ENCODE measurements at places on chromosomes 2 and 18.

GRCh38 chr2:29004755-29005154, 23.7 kb downstream of the TOGARAM2 start:
- no peak for DNase-seq

DNA sequence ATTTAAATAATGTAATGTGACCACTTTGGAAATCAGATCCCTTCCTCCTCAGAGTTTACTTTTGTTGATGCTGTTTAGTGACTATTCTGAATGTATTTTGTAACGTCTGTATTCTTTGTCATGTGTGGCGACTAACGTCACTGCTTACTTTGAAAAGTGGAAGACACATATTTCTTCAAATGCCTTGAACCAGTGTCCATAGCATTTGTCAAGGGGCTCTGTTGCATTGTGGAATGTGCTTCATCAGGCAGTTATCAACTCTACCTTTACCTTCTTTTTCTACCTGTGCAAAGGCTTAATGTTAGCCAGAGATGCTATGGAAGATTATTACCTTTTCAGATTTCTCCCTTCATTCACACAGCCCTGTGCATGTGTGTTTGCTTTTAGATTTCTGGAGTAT, 162.4 kb downstream of the ZNF407 start:
- no peak for DNase-seq

DNA sequence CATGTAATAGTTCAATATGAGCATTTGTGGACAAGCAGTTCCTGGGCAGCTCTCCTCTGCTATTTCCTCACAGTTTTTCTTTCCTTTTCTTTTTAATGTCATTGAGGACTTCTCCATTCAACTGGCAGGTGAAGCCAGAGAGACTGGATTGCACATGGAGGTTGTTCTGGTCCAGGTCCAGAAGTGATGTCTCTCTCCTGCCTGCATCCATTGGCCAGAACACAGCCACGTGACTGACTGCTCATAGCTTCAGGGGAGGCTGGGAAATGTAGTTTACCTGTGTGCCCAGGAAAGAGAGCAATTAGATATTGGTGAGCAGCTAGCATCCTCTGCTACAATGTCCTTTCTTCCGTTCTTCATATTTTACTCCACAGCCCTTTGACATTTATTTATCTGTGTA, 20.2 kb upstream of the ADAM23 start:
- DNase-seq: no peak

DNA sequence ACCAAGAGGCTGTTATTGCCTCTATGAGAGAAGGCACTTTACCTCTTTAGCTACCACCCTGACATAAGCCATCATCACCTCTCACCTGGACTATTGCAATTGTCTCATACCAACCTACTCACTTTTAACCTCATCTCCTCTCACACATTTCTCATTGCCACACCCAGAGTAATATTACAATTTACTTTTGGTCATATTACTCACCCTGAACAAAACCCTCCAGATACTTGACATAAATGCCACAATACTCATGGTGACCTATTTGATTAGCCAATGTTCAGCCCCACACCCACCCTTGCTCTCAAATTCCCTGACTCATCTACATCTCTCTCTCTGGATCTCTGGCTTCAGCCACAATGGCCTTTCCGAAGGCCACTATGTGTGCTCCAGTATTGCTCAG, 90.9 kb upstream of the CDH7 start:
- no peak for DNase-seq

DNA sequence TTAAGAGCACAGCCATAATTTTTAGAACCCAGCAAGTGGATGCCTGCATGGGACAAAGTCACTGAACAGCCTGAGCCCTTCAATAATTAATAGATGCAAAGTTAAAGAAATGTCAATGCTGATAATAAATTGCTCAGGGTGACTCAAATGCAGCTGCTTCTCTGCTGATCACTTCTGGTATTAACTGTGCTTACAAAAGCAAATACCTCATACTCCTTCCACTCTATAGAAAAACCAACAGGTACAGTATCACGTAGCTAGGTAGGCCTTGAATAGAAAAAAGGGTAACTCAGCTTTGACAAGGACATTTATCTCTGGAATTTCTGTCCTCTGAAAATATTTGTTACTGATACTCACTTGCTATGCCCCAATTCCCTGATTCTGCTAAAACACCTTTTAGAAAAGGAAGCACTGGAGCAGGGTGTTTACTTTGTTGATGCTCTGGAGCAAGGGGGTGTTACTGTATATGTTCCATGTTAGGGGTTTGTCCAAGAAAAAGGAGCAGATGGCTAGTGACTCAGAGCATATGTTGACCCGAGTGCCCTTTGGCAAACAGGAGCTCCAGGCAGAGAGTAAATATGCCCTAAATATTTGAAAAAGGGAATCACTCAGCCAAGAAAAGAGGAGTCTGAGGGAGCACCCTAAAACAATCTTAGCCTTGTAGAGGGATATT, 59.1 kb upstream of the RTN4 start:
- no peak for DNase-seq

- DNase-seq: no peak
Observed at GRCh38 chr18:3212657-3213056, 7.1 kb downstream of the MYOM1 start.

GRCh38 chr18:72419914-72420313, 124.2 kb downstream of the CBLN2 start:
- DNase-seq: peak; percentile 3

DNA sequence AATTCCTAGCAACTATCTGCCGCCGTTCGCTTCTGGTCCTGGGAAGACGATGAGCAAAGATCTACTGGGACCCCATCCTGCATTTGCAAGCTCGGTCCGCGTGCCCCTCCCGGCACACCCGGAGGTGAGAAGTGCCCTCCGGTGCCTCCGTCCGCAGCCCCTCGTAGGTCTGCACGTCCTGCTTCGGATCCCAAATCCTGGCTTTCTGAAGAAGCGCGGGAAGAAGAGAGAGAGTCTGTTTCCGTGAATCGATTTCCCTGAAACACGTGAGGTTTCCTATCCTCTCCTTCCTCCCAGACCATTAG, 5.0 kb upstream of the OSR1 start:
- no peak for DNase-seq

DNA sequence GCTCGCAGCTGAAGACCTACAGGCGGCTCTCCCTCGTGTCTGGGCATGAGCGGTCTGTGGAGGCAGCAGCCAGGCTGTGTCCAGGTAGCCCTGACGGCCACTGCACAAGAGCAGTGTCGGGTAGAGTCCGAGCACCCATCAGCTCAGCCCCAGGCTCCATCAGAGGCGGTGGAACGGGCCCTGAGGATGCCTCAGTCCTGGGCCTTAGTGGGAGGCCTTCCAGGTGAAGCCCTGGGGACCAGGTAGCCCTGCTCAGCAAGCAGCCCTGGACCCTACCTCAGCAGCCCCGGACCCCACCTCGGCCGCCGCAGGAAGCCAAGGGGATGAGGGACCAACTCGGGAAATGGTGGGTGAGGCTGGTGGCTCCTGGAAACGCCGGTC, 21.3 kb upstream of the KLF11 start:
- no peak for DNase-seq

- DNase-seq: no peak
Observed at GRCh38 chr2:232238108-232238507, 140.4 kb upstream of the ALPP start.

- no peak for DNase-seq
Observed at GRCh38 chr2:203706403-203706802, at the start of gene CD28. Gene CD28, plus strand, starts transcription at chr2:203706639. Its CDS starts 58 bp downstream, at chr2:203706697.

GRCh38 chr2:217713395-217714286, 289.2 kb downstream of the TNS1 start:
- no peak for DNase-seq

DNA sequence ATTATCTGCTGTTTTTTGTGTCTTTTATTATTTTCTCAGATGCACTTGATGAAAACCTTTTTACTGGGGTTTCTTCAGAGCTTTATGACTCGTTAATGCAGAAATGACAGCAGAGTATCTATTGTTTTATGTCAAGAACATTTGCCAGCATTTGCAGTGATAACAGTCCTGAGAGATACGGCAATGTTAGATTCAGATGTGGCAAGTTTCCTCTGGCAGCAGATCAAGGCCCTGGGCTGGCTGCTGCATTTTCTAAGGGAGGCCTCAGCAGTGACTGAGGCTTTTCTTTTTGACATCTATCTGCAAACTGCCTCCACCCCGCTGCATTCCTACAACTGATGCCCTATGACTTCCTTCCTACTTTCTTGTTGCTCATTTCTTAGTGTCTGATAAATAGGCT, 40.2 kb downstream of the EFEMP1 start:
- DNase-seq: no peak

DNA sequence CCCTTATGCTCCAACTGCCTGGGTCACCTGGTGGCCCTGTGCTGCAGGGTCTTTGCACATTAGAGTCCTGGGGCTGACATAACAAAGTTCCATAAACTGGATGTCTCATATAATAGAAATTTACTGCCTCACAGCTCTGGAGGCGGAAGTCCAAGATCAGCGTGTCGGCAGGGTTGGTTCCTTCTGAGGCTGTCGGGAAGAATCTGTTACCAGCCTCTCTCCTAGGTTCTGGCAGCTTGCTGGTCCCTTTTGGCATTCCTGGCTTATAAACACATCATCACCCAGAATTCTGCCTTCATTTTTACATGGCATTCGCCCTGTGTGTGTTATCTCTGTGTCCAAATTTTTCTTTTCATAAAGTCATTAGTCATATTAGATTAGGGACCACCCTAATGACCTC, 170.5 kb downstream of the NDUFA10 start:
- no peak for DNase-seq

DNA sequence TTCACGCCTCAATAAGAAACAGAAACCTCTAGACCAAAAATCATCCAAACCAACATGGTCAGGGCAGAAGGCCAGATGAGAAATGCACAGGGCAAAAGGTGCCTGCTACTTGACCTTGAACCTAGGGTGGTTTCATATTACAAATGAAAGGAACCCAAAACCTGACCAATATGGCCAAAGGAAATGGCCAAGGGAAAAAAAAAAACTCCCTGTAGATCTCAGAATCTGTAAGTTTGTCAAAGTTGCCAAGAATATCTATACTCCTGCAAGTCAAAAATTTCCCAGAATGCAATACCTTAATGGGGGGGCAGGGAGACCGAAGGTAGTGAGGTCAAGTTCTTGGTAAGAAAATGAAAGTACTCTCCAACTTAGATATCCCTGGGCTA, 47.2 kb downstream of the HIBCH start:
- no peak for DNase-seq

- peak; percentile 12 for DNase-seq
Observed at GRCh38 chr2:70010576-70011111, 49.2 kb upstream of the ASPRV1 start.

DNA sequence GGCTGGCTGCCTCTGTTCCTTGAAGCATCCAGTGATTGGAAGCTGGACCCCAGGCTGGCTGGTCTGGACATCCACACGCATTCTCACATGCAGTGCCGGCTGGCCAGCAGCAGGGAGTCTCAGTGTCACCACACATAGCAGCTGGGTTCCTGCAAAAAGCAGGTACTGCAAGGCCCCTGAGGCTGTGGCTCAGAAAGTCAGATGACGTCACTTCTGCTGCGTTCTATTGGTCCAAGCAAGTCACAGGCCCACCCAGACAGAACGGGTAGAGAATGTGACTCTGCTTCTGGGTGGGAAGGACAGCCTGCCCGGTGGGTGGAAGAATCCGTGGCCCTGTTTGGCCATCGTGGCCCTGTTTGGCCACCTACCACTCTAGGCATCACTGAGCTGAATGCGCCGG, 51.3 kb upstream of the SPP2 start:
- no peak for DNase-seq

DNA sequence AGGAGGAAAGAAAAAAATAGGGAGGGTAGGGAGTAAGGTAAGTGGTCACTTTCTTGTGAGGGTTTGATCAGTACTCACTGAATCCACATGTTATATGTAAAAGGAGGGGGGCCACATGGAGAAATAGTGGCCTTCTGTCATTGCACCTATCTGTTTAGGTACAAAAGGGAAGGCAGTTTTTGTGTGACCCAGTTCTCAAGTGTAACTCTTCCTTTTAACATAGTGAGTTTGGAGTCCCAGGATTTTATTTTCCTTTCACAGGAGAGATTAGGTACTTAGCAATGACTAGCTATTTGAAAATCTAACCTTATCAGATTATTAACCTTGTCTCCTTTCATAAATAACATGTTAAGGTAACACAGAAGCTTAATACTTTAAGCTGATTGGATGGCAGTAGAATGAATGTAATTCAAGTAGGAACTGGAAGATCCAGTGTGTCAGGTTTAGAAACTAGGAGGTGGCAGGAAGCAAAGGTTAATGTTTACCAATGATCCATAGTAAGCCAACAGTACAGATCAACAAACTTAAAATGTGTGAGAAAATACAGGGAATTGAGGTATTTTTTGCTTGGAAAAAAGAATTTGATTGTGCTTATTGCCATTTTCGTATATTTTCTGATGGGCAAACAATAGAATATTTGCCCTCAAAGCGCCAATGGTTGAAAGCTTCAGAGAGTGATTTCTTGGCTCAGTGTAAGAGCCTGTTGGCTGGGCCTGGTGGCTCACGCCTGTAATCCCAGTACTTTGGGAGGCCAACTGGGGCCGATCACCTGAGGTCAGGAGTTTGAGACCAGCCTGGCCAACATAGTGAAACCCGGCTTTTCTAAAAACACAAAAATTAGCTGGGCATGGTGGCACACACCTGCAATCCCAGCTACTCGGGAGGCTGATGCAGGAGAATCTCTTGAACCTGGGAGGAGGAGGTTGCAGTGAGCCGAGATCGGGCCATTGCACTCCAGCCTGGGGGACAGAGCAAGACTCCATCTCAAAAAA, 11.3 kb downstream of the HNMT start:
- no peak for DNase-seq

Measured in fibroblast of skin of left quadriceps (primary cell).